Stimulated activated CD4-positive, alpha-beta T cell treated with anti-CD3 and anti-CD28 coated beads, Interleukin-1b, Interleukin-23, amount 100 ng/mL, for 1 hour (primary cell): ENCODE measurements at places on chromosomes 3 and 15.

GRCh38 chr3:63303238-63303637 is 25.1 kb downstream of the SYNPR start:
- DNase-seq, result no peak

DNA sequence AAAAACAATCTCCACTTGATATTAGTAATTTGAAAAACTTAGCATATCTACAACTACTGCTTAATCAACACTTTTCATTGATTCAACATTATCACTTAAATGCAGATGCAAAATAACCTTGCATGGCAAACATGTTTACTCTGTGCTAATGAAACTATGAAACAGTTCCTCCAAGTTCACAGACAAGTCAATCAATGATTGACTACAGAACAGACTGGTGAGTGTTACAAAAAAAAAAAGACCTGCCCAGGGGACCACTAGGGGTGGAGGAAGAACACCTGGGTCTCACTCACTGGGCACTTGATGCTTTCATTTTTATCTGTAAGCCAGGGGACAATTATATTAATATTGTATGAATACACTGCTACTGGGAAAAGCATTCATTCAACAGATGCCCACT is 4.3 kb upstream of the NR2C2 start:
- no peak for DNase-seq

DNA sequence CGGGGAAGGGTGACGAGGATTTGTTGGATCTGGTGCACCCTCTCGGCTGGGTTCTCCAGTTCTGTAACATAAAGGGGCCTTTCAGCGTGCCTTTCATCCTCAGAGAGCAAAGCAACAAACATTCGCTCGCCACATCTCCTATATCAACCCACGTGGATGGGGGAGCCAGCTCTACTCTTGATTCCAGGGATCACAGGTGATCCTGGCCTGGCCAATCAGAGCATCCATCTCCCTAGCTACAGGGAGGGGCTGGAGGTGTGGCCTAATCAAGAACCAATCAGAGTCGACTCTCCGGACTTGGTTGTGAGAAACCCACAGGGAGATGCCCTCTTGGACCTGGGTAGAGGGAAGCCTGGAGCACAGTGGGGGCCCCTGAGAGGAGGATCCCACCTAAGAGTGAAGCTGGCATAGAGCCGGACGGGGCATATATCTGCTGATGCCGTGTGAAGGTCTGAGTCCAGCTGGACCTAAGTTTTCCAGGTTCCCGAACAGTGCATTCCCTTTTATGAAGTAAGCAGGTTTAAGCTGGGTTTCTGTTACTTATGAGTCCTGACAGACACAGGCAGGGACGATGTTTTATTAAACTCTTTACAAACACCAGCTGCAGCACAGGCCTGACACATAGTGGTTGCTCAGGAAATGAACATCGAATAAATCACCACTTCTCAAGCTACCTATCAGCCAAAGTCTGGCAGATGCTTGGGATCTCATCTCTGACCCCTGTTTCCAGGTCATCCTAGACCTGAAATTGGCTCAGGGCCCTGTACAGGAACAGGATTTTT is 50.7 kb upstream of the RAD18 start:
- no peak for DNase-seq

DNA sequence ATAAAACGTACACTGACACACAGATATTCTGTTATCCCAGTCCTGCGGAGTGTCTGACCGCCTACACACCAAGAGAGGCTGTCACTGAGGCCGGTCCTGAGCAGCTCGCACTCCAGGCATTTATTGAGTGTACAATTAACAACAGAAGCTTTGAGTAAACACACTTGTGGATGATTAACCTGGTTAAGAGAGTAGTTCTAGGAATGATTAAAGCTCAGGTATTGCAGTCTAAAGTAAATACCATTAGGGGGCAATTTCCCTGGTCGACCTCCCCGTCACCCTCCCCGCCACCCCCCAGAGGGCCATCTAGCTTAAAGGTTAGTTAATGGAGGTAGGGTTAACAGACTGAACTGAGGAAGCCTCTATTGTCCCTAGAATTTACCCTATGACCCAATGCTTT is 1278.5 kb downstream of the NSUN3 start:
- no peak for DNase-seq
